NCI-H345 (cell line): ENCODE measurements at places on chromosomes 16 and 17.

DNA sequence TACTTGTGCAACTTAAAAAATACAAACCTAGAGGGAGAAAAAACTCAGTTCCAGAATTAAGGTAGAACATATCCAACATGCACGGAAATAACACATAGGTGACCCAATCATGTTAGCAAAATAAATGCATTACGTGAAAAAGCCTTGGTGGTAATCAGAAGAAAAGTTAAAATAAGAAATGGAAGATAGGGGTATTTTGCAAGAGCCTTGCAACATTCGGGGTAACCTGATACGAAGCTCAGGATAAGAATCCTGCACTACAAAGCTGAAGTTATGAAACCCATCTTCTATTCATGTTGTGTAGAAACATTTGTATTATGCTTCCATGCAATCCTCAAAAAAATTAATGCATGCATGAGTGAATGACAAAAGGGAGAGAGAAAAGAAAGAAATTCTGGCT lies 33.1 kb downstream of the CHCT1 start:
- DNase-seq, result no peak

DNA sequence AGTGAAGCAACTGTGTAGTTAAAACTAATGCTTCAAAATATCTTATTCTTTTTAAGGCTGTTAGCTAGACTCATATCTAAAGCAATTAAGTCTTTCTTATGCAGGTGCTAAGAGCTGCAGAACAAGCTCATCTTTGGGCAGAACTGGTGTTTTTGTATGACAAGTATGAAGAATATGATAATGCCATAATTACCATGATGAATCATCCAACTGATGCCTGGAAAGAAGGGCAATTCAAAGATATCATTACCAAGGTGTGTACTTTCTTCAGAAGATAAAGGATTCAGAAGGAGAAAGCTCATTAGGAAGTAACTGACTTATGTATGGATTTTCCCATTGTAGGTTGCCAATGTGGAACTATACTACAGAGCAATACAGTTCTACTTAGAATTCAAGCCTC lies 23.9 kb downstream of the PTRH2 start:
- DNase-seq, result no peak

DNA sequence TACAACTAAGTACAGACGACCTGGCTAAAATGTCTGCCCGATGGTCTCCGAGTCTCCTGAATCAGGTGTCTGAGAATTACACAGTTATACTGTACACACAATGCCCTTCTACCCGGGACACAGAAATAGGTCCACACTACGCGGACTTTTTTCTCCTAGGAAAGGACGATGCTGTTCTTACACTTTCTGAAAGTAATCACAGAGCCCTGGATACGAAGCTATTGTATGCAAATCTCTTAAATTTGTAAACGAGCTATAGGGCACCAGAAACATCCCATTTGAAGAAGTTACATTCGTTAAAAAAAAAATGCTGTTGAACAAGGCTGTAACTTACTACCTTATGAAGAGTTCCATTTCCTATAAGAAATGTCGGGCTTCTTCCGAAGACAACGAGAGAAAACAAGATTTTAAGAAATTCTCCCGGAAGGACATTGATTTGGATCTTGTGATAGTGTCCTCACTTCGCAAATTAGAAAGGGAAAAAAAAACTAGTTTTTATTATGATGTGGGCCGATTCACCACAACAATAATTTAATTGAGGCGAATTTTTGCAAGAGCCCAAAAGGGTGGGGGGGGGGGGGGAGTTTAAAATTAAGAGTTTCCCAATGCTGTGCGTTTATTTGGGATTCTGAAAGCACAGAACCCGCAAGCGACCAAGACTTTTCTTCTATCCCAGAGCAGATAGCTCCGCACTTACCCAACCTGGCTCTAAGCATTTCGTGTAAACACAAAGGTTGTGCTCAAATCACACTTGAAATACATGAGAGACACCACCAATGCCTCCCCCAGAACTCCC lies 1.5 kb upstream of the SOX9 start:
- no peak for DNase-seq

DNA sequence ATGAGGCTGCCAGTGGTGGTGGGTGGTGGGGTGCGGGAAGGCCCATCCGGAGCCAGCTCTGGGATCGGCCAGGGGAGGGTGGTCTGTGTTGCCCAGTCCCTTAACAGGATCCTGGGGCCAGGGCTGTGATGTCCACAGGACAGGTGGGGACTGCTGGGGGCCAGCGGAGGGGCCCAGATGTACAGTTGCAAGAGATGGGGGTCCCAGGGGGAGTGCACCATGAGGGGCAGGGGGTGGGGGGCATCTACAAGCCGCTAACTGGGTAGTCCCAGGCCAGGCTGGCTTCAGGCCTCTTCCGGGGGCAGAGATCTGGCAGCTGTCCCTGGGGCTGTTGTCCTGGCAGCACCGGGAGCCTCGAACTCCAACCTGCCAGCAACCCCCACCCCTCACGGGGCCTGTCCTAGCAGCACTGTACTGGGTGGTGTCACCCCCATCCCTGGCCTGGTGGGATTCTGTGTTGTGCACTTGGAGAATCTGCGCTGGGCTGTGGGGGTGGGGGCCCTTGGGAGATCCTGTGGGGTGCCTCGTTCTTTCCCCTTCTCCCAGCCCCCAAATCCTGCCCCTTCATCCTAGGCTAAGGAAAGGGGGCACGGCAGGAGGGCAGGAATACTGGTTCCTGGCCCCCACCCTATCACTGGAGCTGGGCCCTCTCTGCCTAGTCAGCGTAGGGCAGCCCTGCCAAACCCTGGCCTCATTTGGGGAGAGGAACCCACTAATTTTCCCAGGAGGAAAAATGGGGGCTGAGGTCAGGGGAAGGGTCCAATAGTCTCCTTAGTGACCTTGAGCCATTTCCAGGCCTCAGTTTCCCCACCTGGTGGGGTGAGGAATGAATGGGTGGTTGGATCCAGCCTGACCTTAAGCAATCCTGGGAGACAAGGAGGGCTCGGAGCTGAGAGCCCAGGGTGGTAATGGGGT lies 1.4 kb downstream of the MTSS2 start:
- DNase-seq, result no peak

DNA sequence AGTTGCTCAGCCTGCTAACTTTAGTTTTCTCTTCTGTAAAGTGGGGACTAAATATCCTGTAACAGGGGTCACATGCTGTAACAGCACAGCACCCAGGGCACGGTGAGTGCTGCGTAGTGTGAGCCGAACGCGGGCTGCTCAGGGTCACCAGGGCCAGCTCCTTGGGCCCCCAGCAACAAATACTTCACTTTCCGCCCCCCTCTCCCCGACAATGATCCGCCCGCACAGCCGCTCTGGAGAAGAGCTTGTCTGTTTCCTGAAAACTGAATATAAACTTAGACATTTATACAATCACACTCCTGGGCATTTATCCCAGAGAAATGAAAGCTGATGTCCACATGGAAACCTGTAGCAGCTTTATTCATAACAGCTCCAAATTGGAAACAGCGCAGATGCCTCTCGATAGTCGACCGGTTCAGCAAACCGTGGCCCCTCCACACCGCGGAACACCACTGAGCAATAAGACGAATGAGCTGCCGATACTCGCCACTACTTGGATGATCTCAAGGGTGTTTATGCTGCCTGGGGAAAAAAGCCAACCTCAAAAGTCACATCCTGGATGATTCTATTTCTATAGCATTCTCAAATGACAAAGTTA lies 267.2 kb downstream of the PARN start:
- no peak for DNase-seq

DNA sequence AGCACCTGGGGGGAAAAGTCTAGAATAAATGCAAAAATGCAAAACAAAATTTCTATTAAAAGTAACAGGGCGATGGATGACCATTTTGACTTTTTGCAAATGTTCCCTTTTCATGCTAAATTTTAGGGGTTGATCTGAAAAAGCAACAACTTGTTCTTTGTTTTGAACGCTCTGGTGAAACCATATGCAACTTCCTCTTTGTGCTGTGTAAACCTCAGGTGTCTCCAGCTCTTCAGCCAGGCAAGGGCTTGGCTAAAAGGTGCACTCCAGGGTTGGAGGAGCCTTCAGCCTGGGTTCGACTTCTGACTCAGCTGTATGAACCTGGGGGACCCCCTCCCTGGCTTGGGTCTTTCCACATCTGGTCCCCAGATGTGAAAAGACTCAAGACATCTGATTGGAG lies 9.5 kb downstream of the IRF8 start:
- no peak for DNase-seq
